Ovary (tissue), 10 donors: ENCODE measurements at places on chromosomes 2 and 18. TPM values are rescaled to one million over a fixed set of nuclear protein-coding genes. Genes with fewer than 3 reads are reported as not detected.

Gene CNDP1
- total RNA-seq, result 0.35 TPM

Gene TUBA3E
- total RNA-seq, result 0.83 TPM

Gene STARD6
- total RNA-seq, result not detected

Gene TDRD15
- total RNA-seq, result not detected

Gene RAMP1
- total RNA-seq, result 22.1 TPM

GRCh38 chr2:227696990-227697679, 20.7 kb downstream of the SLC19A3 start:
- DNase-seq, result no peak

GRCh38 chr2:128421286-128421685, 102.6 kb upstream of the HS6ST1 start:
- DNase-seq, result no peak

DNA sequence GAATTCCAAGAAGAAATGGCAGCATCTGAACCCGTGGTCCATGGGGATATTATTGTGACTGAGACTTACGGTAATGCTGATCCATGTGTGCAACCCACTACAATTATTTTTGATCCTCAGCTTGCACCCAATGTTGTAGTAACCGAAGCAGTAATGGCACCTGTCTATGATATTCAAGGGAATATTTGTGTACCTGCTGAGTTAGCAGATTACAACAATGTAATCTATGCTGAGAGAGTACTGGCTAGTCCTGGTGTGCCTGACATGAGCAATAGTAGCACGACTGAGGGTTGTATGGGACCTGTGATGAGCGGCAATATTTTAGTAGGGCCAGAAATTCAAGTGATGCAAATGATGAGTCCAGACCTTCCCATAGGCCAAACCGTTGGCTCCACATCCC, 34.4 kb upstream of the DSG3 start:
- no peak for DNase-seq

DNA sequence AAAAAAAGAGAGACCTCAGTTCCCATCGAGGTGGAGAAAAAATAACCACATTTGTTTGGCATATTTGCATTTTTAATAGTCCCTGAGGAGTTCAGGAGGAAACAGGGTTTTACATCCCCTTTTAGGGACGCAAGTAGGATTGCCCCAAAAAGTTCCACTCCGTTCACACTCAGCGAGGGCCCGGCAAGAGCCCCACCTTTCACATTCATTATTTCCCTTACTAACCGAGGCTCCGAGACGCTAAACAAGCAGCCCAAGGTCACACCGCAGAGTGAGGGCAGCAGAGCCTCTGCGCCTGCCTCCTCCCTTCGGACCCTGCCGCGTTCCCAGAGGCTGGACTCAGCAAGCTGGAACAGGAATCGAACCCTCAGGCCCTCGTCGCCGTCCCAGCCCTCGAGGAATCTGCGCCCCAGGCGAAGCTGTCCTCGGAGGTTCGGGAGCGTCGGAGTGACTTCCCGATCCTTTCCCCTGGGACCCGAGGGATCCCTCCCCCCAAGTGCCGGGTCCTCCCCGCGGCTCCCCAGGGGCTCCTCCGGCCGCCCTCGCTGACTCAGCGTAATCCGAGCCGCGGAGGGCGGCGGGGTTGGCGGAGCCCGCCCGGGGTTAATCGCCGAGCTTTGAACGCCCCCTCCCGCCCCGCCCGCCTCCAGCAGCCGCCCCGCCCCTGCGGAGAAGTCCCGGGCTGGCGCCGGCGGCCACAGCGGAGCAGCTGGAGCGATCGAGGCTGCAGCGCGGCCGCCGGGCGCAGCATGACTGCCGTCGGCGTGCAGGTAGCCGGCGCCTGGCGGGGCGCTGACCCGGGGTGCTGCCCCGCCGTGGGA, at the start of gene TMEM37:
TMEM37 (plus strand) TSS at position 700 of the 821 bp plus-strand sequence; CDS start at position 750, 50 bp downstream.
- peak; percentile 86 for DNase-seq

DNA sequence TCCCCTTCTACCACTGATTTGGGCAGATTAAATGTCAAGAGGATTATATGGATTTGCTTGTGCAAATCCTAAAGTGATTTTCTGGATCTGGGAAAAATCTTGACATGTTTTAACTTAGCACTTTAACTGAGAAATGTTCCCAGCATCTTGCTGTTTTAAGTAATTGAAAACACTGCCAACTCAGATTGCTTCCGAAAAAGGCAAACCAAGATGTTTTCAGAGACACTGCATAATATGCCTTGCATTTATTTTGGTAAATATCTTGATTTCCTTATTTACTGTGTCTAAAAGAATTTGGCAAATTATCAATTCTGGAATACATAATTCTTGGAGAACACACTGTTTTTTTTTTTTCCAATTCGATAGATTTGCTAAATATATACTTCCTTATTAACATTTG, 385.0 kb upstream of the FAM98A start:
- no peak for DNase-seq

DNA sequence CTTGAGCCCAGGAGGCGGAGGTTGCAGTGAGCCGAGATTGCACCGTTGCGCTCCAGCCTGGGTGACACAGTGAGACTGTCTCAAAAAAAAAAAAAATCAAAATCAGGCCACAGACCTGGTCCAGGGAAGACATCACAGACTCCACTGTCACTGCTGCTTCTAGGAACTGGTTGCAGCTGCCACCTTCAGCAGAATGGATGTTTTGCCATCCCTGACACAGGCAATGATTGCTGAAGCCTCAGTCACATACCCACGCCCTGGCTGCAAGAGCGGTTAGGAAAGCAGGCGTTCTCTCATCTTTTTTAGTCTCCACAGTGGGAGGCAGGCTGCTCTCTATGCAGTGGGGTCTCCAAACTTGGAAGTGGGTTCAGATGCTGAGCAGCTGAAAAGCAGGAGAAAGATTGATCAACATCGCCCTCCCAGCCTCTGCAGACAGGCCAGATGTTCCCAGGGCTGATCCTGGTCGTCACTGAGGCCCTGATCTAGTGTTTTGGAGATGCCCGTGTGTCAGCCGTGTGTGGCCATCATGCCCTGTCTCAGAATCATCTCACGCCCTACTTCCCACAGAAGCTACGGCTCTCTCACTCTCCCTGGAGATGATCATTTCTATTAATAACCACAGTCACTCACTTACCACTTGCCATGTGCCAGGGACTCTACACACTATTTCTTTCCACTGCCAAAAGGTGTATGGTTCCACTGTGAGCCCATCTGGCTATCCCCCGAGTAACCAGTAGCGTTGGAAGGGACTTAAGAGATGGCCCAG, 91.8 kb downstream of the PLB1 start:
- DNase-seq, result peak; percentile 18

DNA sequence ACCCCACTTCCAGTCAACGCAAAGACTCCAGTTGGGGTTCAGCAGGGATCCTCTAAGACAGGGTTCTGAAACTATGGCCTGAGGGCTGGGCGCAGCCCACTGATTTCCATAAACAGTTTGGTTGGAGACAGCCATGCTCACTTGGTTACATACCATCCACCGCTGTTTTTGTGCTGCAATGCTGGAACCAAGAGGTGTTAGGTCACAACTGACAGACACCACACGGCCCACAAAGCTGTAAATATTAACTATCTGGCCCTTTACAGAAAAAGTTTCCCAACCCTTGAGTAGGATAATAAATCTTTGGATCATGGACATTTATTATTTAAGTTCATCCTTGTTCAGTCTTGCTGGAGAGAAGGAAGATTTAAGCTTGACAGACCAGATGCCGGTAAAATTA, 8.4 kb upstream of the CD226 start:
- DNase-seq, result no peak

GRCh38 chr2:86622519-86623042, 1.1 kb downstream of the RNF103 start:
- peak; percentile 49 for DNase-seq
